ENCODE measurements at places on chromosomes 6 and 20.

DNA sequence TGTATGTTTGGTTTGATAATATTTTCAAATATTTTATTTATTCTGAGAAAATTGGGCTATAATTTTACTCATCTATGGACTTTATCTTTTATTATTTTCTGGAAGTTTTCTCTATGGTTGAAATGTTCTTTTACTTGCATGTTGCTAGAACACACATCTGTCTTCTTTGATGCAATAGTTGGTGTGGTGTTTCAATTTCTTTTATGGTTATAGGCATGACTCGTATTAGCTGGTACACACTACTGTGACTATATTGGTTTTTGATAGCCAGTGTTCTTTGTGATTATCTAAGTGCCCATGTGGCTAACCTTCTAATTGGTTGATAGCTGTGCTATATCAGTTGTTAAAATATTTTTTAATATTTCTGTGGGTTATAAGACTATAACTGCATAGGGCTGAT lies 1343.3 kb upstream of the GJE1 start:
- H3K36me3 ChIP-seq, result no peaks in the 10 kb centered on the region
- no peaks in the 10 kb centered on the region for H3K4me1 ChIP-seq
- no peak overlapping the region for H3K4me3 ChIP-seq
- peak; percentile 72 for DNase-seq

DNA sequence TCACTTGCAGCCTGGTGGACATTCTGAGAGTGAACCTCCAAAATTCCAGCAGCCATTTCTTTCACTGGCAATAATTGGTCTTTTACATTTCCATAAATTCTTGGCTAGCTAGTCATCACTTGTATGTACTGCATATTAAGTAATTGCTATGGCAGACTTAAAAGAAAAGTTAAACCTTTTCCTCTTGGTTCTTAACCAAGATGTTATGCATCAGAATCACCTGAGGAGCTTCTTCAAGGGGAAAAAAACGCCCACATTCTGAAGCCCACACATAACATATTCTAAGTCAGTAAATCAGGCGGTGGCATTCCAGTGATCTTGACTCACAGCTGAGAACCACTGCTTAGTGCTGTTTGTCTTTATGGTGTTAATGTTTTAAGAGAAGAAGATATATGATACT lies 37.0 kb downstream of the CDC40 start:
- H3K27me3 ChIP-seq, result no peaks in the 10 kb centered on the region
- peak; percentile 61 for DNase-seq
- no peak overlapping the region for H3K4me3 ChIP-seq
- H3K36me3 ChIP-seq, result peaks cover 2% of the 10 kb centered on the region

DNA sequence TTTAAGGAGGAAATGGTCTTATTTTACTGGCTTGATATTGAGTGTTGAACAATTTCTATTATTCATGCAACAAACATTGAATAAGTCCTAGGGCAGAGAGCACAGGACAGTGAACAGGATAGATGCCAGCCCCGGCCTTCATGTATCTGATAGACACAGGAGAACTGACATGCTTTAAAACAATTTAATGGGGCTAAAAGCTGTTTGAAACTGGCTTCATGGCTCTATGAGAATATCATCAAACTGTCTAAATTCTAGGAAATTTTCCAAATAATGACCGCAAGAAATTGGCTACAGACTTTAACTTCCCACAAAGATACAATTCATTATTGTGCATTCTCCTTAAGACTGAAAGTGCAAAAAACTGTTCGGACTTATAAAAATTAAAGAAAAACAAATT lies 69.0 kb downstream of the ID4 start:
- no peaks in the 10 kb centered on the region for H3K36me3 ChIP-seq
- H3K4me1 ChIP-seq, result no peaks in the 10 kb centered on the region
- no peak overlapping the region for H3K27ac ChIP-seq
- peak; percentile 17 for DNase-seq
- no peak overlapping the region for H3K4me3 ChIP-seq

- no peaks in the 10 kb centered on the region for H3K4me1 ChIP-seq
- H3K4me3 ChIP-seq, result no peak overlapping the region
- H3K27ac ChIP-seq, result no peak overlapping the region
- DNase-seq, result no peak
Observed at GRCh38 chr20:47235111-47235510, 121.4 kb downstream of the ZMYND8 start.

- H3K27ac ChIP-seq, result no peak overlapping the region
- H3K4me3 ChIP-seq, result no peak overlapping the region
- H3K4me1 ChIP-seq, result peaks cover 4% of the 10 kb centered on the region
- H3K36me3 ChIP-seq, result peaks cover 20% of the 10 kb centered on the region
- no peaks in the 10 kb centered on the region for H3K27me3 ChIP-seq
Observed at GRCh38 chr6:85484948-85485347, 35.1 kb downstream of the NT5E start.

- no peak overlapping the region for H3K27ac ChIP-seq
- H3K4me1 ChIP-seq, result no peaks in the 10 kb centered on the region
- DNase-seq, result peak; percentile 19
Observed at GRCh38 chr20:61596687-61597330, 344.7 kb downstream of the CDH4 start.

DNA sequence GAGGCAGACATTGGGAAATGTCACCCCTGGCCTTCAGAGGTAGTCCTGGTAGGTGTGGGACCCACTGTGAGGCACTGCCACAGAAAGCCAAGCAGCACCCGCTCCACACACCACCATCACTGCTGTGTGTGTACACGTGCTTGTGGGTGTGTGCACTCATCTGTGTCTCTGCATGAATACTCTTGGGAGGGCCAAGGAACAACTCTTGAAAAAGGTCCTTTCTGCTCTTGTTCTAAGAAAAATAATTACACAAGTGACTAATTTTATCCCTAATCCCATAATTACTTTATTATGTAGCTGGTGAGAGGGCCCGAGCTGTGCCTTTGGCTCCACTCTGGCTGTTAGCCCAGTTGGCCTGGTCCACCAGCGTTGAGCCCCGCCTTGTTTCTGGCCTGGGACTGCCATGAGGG lies 21.7 kb upstream of the EPB41L1 start:
- DNase-seq, result no peak
- no peak overlapping the region for H3K4me3 ChIP-seq
- H3K27ac ChIP-seq, result no peak overlapping the region
- H3K27me3 ChIP-seq, result no peaks in the 10 kb centered on the region

DNA sequence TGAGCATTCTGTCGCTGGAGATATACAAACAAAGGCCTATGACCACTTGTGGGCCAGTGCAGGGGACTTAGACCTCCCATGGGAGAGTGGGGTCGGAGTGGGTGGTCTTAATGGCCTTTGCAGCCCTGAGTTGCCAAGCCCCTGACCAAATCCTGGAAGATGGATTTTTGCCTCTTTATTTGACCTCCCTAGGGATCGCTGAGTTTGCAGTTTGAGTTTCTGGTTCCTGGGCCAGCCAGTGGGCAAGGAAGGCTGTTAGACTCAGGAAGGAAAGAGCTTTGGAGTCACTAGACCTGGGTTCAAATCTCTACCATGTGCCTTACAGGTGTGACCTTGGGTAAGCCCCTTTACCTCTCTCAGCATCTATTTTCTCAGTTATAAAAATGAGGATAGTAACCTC lies 94.1 kb downstream of the CD40 start:
- no peak for DNase-seq
- peaks cover 6% of the 10 kb centered on the region for H3K27me3 ChIP-seq
- H3K4me1 ChIP-seq, result peaks cover 2% of the 10 kb centered on the region
- no peak overlapping the region for H3K27ac ChIP-seq

DNA sequence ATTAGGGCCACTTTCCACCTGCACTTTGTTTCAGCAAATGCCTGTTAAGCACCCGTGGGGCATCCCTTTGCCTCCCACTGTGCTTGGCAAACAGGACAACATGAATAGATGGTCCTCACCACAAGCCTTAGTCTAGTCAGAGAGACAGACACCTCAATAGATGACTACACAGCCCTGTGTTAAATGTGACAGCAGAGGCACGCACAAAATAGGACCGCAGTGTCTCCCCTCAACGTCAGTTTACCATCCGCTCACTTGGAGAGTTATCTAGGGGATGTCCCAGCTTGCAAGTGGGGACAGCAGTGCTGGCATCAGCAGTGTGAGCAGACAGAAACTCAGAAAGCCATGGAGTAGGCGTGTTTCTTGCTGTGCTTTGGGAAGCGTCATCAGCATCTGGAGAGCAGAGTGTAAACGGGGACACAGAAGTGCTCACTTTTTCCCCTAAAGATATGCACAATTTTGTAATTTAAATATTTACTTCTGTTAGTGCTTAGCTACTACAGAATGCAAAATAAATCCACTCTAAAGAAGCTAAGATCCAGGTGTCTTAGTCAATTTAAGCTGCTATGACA lies 66.0 kb upstream of the TXNDC5 start:
- peaks cover 3% of the 10 kb centered on the region for H3K4me1 ChIP-seq
- no peak overlapping the region for H3K27ac ChIP-seq
- no peaks in the 10 kb centered on the region for H3K36me3 ChIP-seq

GRCh38 chr6:74715355-74716085 lies 490.3 kb downstream of the COL12A1 start:
- DNase-seq, result peak; percentile 56
- H3K27me3 ChIP-seq, result no peaks in the 10 kb centered on the region
- H3K4me1 ChIP-seq, result no peaks in the 10 kb centered on the region
- no peak overlapping the region for H3K27ac ChIP-seq

DNA sequence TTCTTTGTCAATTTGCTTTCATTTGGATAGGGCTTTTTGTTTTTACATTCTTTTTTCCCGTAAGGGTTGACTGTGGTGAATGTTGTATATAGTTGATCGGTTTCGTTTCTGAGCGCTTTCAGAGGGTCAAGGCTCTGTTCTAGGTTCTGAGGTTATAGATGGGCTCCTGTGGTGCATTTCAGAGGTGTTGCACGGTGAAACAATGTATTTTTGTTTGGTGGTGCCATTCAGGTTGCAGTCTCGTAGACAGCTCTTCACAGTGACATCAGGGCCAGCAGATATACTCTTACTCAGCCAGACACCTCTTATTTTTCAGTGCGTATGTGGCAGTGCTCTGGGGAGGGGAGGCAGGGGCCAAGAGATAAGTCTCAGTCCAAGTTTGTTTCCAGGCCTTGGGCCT lies 72.1 kb downstream of the SNAP91 start:
- no peak overlapping the region for H3K27ac ChIP-seq
- no peak for DNase-seq
- H3K36me3 ChIP-seq, result no peaks in the 10 kb centered on the region
- no peaks in the 10 kb centered on the region for H3K27me3 ChIP-seq
- no peak overlapping the region for H3K4me3 ChIP-seq

GRCh38 chr6:7727946-7728854 lies 2.3 kb downstream of the BMP6 start:
- H3K27ac ChIP-seq, result no peak overlapping the region
- peak overlapping the region; percentile 29 for H3K4me3 ChIP-seq
- peaks cover 8% of the 10 kb centered on the region for H3K4me1 ChIP-seq
- H3K36me3 ChIP-seq, result no peaks in the 10 kb centered on the region
- DNase-seq, result peak; percentile 30

- H3K27me3 ChIP-seq, result no peaks in the 10 kb centered on the region
- no peaks in the 10 kb centered on the region for H3K4me1 ChIP-seq
- H3K27ac ChIP-seq, result no peak overlapping the region
- DNase-seq, result no peak
Observed at GRCh38 chr20:8946036-8946940, 122.6 kb upstream of the PLCB4 start.

- no peaks in the 10 kb centered on the region for H3K27me3 ChIP-seq
- H3K36me3 ChIP-seq, result no peaks in the 10 kb centered on the region
- no peaks in the 10 kb centered on the region for H3K4me1 ChIP-seq
Observed at GRCh38 chr6:23655525-23655924, 470.5 kb upstream of the NRSN1 start.

DNA sequence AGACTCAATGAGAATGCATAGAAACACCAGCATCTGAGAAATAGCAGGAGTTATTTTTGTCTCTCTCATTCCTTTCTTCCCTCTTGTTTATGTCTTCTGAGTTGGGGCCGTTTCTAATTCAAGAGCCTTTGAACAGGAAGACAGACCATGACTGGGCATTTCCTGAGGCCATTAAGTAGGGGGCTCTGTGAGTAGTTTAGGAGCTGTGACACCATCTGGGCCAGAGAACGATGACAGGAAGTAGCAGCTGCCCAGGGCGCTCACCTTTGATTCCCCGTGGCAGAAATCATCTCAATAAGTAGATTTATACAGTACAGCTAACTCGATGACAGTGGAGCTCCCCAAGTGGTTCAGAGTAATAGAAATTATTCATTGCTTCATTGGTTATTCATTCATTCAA lies 298.4 kb upstream of the PLN start:
- H3K4me1 ChIP-seq, result no peaks in the 10 kb centered on the region
- no peaks in the 10 kb centered on the region for H3K27me3 ChIP-seq
- DNase-seq, result no peak
- no peak overlapping the region for H3K27ac ChIP-seq
- no peaks in the 10 kb centered on the region for H3K36me3 ChIP-seq

DNA sequence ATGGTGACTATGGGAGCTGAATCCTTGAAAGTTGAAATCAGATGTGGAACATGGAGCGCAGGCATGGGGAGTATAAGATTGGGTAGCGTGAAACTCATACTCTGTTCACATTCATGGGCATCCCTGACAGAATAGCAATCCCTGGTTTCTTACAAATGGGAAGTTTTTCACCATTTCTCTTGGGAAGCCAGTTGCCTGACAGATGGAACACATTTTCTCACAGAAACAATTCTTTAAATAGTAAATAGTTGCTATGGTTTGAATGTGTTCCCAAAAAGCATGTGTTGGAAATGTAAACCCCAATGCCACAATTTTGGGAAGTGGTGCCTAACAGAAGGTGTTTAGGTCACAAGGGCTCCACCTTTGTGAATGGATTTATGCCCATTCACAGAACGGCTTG lies 262.8 kb upstream of the HS3ST5 start:
- no peak for DNase-seq
- no peak overlapping the region for H3K27ac ChIP-seq
- no peak overlapping the region for H3K4me3 ChIP-seq
- H3K27me3 ChIP-seq, result no peaks in the 10 kb centered on the region
- no peaks in the 10 kb centered on the region for H3K4me1 ChIP-seq

- H3K27me3 ChIP-seq, result no peaks in the 10 kb centered on the region
- H3K27ac ChIP-seq, result no peak overlapping the region
- H3K4me1 ChIP-seq, result peaks cover 8% of the 10 kb centered on the region
- no peaks in the 10 kb centered on the region for H3K36me3 ChIP-seq
- DNase-seq, result peak; percentile 32
- no peak overlapping the region for H3K4me3 ChIP-seq
Observed at GRCh38 chr20:9311132-9311531, 203.3 kb upstream of the LAMP5 start.

- DNase-seq, result peak; percentile 33
- no peaks in the 10 kb centered on the region for H3K36me3 ChIP-seq
- H3K27me3 ChIP-seq, result no peaks in the 10 kb centered on the region
- H3K4me1 ChIP-seq, result no peaks in the 10 kb centered on the region
- no peak overlapping the region for H3K27ac ChIP-seq
Observed at GRCh38 chr6:49336514-49337131, 126.4 kb downstream of the MMUT start.

- no peaks in the 10 kb centered on the region for H3K4me1 ChIP-seq
- DNase-seq, result no peak
- no peaks in the 10 kb centered on the region for H3K27me3 ChIP-seq
- H3K36me3 ChIP-seq, result no peaks in the 10 kb centered on the region
Observed at GRCh38 chr6:13229205-13230085, 98.9 kb downstream of the TBC1D7 start.

GRCh38 chr20:59779656-59780380 lies 153.6 kb downstream of the SYCP2 start:
- no peaks in the 10 kb centered on the region for H3K27me3 ChIP-seq
- H3K36me3 ChIP-seq, result no peaks in the 10 kb centered on the region
- no peak for DNase-seq
- H3K27ac ChIP-seq, result no peak overlapping the region

Measured in fibroblast of lung (primary cell).